ENCODE measurements at places on chromosomes 5 and 9.

GRCh38 chr9:92607773-92608172 is 62.2 kb downstream of the IPPK start:
- no peak for DNase-seq

GRCh38 chr9:79073201-79073600 is 498.6 kb upstream of the TLE4 start:
- no peak for DNase-seq

GRCh38 chr9:106704056-106704615 is 158.8 kb upstream of the ZNF462 start:
- no peak for DNase-seq

- no peak for DNase-seq
These were observed 324.4 kb downstream of the ENC1 start for GRCh38 chr5:74316064-74316603.

- DNase-seq = no peak
These were observed 115.6 kb upstream of the CPEB4 start for GRCh38 chr5:173772384-173773059.

GRCh38 chr5:163269624-163270023 is 167.8 kb upstream of the CCNG1 start:
- DNase-seq = no peak

- DNase-seq = no peak
These were observed 48.1 kb downstream of the PTCD2 start for GRCh38 chr5:72368271-72368670.

Data from T-helper 17 cell (primary cell).